ENCODE measurements at places on chromosomes 3 and 15.

- DNase-seq: no peak
These were observed 1015.5 kb upstream of the CFAP20DC start for GRCh38 chr3:60065227-60065868.

DNA sequence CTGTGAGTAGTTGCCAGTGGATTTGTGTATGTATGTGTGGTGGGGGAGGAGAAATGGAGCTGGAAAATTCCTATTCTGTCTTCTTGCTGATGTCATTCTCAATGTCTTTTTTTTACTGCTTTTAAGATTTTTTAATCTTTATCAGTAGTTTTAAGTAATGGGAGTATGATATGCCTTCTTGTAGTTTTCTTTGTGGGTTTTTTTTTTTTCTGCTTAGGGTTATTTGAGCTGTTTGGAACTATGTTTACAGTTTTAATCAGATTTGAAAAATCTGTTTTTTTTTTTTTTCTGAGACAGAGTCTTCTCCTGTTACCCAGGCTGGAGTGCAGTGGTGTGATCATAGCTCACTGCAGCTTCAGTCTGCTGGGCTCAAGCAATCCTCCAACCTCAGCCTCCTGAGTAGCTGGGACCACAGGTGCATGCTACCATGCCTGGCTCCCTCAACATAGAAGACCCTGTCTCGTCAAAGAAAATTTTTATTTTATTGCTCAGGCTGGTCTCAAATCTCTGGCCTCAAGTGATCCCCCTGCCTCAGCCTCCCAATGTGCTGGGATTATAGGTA, 37.1 kb downstream of the RPL39L start:
- DNase-seq: no peak

DNA sequence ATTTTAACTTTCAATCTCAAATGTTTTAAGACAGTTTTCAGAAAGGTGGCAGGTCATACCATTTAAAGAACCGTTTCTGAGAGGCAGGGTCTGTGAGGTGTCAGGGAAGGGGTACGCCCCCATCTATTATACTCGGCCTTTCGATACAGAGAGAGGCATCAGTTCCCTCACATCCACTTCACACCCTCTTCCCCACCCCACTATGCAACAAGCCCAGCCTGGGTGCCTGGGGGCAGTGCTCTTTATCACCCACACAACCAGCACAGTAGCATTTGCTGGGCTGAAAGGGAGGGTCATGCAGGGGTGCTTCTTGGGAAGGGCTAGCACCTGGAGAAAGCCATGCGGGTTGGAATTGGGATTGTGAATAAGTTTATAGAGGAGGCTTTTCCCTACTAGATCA, 56.0 kb upstream of the KCNMB2 start:
- DNase-seq: no peak

GRCh38 chr15:48603922-48604321, 41.6 kb downstream of the FBN1 start:
- no peak for DNase-seq

DNA sequence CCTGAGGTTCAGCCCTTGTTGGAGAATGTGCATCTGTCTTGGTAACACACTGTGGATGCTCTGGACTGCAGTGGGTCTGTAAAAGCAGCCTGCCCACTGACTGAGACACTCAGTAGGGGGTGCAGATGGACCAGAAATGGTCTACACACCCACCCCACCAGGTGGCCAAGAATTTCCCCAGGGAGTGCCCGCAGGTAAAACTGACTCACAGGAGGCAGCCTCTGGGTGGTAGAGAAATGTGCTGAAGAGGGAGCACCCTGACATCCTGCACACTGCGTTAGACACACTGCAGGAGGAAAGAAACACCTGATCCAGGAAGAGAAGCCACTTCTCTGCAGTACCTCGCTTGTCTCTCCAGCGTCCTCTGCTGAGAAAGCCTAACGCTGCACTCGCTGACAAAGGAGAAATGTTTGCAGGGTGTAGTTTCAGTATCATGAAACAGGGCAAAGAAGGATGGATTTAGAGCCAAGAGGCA, 109.5 kb upstream of the ABHD17C start:
- no peak for DNase-seq

- no peak for DNase-seq
These were observed 10.8 kb upstream of the BNIP2 start for GRCh38 chr15:59699810-59700431.

DNA sequence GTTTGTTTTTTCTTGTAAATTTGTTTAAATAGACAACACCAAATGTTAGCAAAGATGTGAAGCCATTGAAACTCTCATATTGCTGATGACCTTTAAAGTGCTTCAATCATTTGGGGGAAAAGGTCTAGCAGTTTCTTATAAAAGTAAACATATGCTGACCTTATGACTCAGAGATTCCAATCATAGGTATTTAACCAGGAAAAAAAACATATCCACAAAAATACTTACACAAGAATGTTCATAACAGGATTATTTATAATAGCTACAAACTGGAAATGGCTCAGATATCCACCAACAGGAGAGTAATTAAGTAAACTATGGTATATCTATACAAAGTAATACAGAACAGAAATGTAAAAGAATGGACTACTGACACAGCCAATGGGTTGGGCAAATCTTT, 27.1 kb upstream of the RORA start:
- DNase-seq: no peak

DNA sequence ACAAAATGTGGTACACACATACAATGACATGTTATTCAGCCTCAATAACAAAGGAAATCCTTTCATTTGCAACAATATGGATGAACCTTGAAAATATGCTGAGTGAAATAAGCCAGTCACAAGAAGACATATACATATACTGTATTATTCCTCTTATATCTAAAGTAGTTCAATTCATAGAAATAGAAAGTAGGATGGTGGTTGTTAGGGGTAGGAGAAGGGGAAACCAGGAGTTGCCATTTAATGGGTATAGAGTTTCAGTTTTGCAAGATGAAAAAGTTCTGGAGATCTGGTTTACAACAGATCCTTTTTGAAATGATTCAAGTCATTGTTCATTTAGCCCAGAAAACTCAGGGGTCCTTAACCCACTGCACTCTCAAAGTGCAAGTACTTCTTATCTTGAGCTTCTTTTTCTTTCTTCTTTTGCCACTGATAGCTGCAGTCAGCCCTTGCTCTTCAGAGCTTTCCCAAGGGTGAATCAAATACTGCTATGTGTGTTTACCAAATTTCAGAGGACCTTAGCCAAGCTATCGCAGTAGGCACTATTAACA, 208.0 kb upstream of the EOMES start:
- no peak for DNase-seq

DNA sequence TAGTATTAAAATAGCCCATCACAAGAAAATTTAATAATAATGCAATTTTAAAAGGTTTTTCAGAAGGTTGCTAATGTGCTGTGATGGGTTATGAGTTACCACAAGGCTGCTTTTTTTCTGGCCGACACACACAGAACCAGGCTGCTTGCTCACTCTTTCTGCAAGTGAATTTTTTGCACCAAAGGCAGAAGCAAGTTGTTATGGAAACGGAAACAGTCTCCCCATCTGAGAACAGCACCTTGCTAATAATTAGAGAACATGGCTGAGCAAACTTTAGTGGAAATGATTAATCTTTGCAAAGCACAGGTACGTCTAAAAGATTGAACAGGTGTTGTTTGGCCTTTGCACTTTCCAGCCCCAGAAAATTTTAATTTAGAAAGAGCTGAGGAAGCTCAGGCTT, 51.0 kb downstream of the CACNA2D3 start:
- DNase-seq: no peak

GRCh38 chr15:76183930-76184649, 124.3 kb downstream of the TMEM266 start:
- no peak for DNase-seq

GRCh38 chr3:9113040-9113439, 136.4 kb downstream of the SRGAP3 start:
- no peak for DNase-seq

DNA sequence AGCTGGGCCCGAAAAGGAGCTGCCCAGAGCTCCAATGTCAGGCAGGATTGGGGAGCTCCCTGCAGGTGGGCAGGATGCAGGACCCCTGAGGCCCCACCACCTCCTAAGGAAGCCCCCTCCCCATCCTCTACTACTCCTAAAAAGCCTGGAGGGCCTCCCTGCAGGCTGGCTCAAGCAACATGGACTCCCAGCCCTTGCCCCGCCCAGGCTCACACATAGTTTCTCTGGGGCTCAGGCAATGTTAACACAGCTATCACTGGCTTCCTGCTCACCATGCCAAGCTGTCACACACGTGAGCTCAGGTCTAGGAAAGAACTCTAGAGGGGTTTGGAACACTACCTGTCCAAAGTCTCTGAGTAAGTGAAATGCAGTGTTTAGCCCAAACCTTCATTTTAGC, 65.4 kb upstream of the ZNF148 start:
- DNase-seq: no peak

DNA sequence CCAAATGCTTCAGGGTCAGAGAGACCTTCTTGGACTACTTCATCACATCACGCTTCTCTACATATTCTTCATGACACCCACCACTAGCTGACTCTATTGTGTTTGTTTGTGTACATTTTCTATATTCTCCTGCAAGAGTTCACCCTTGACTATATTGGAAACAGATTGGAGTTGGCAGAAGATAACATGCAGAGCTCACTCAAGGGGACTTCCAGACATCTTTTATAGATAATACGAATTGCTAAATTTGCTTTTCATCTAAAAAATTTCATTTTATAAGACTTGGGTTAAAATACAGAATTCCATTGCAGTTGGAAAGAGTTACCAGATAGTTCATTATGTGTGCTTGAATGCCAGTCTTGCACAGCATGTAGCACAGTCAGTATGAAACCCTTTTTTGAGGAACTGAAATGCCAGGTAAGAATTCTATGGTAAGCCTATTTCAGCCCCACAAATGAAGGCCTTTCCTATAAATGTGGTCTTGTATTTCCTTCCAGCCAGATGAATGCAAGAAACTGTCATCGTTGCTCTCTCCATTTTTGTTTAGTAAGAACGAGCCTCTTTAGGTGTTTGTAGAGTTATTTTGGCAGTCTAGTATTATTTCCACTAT, 177.6 kb downstream of the GHSR start:
- DNase-seq: no peak

DNA sequence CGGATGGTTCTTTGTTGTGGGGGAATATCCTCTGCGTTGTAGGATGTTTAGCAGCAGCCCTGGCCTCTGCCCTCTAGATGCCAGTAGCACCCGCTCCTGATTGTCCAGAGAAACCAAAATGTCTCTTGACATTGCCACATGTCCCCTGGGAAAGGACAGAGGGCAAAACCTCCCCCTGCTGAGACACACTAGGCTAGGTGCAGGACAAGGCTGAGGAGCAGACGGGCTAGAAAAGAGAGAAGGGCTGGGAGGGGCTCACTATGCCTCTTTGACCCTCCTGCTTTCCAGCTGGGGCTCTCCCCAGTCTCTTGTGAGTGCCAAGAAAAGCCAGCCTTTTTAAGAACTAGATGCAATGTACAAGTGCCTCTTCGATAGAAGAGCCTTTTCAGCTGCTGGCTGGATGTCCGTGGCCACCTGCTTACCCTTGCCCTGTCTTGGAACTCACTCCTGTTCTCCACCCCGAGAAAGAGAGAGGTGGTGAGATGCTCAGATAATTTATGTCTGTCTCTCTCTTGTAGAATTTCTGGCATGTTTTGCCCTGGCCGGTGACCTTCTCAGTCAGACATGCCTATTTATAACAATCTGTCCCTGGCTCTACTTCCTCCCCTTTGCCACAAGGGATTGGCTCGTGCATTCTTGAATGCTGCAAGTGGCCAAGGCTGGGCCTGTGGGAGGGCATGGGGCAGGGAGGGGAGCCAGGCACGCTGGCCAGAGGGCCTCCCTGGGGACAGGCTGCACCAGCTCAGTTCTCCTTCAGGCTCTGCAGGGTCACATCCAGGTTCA, 142.6 kb downstream of the RPLP1 start:
- no peak for DNase-seq

DNA sequence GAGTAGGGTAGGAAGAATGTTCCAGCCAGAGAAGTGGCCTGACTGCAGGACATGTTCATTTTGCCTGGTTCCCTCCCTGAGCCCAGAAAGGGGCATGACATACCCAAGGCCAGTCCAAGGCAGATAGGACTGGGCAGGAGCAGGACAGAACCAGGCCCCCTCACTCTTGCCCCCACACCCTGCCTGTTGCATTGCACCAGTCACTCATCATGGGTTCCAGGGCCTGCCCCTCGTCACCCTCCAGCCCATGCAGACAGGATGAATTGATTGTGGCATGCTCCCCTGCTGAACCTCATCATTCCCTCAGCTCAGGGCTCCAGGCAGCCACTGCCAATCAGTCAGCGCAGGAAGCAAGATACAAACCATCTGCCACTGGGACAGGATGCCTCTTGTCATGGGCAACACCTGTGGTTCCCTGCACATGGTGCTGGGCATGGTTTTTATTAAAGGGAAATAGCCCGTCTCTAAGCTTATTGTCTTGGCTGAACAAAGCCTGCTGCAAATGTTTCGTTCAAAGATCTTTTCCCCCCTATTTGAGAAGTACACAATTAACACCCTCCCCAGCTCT, 48.9 kb downstream of the RASGRF1 start:
- no peak for DNase-seq

GRCh38 chr3:153970047-153970446, 151.1 kb upstream of the ARHGEF26 start:
- DNase-seq: no peak

GRCh38 chr3:112643621-112644240, 2.8 kb upstream of the CCDC80 start:
- DNase-seq: no peak

GRCh38 chr3:6605227-6605626, 255.7 kb upstream of the GRM7 start:
- DNase-seq: no peak

DNA sequence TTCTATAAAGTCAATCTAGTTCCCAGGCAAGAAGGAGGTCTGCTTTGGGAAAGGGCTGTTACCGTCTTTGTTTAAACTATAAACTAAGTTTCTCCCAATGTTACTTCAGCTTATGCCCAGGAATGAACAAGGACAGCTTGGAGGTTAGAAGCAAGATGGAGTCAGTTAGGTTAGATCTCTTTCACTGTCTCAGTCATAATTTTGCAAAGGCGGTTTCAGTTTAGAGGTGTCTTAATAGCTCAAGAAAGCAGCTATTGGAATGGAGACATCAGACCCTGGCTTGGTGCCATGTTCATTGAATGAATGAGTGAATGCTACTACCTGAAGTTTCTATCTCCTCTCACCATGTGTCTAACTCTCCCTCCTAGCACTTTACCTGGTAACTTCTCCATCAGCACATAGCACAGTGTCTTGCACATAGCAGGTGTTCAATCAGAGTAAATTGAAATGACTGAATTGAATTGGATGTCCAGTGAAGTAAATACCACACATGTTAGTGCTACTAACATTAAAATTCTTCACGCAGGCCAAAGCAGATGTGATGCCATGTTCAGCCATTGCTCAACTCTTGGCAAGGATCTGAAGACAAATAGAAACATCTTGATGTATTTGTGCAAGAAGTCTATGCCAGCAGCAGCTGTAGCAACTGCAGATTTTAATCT, 28.2 kb downstream of the CLEC3B start:
- no peak for DNase-seq
